ENCODE measurements at places on chromosomes 6 and 20. TPM values are rescaled to one million over a fixed set of nuclear protein-coding genes. Genes with fewer than 3 reads are reported as not detected.

LHFPL5 gene
- total RNA-seq = 1.1 TPM

DNA sequence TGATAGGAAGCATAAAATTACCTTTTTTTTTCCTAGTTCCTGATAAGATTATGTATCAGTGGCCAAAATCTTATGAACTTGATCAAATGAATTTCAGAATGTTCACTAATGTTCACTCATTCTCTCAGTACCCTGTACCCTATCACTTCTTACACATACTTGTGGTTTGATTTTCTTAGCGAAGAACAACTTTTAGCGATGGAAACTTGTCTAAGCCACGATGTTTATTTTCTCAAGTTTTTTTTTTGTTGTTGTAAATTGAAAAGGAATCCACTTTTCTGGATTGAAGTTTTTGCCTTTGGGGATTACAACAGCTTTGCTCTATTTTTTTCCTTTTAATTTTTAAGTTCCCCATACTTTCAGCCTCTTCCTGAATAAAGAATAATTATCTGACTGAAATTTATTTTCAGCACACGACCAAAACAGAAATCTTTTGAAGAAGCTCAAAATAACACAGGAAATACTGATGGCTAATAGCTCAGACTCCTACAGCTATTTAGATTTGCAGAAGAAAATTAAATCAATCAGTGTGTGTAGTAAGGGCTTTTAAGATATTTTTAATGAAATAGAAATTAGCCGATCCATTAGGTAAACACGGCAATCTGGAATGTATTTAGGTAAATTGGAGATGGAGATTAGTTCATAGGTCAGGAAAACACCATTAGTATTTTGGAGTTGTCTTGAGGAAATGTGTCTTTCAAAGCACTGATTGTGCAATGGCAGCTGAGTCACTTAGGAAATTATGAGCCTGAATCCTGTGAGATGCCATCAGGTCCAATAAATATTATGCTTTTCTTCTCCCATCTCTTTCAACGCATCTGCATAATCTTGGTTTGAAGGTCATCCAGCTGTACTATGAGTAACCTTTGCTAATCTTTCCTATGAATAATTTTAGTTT lies 217.5 kb downstream of the GJA1 start:
- no peak for DNase-seq

VSX1 gene
- not detected for total RNA-seq

- DNase-seq = no peak
Observed at GRCh38 chr6:169172456-169172855, 81.2 kb downstream of the THBS2 start.

GRCh38 chr20:48006036-48006833 lies 221.0 kb upstream of the SULF2 start:
- DNase-seq = no peak

SNAP91 gene
- total RNA-seq = 106 TPM

CGA gene
- not detected for total RNA-seq

VNN1 gene
- not detected for total RNA-seq

DNA sequence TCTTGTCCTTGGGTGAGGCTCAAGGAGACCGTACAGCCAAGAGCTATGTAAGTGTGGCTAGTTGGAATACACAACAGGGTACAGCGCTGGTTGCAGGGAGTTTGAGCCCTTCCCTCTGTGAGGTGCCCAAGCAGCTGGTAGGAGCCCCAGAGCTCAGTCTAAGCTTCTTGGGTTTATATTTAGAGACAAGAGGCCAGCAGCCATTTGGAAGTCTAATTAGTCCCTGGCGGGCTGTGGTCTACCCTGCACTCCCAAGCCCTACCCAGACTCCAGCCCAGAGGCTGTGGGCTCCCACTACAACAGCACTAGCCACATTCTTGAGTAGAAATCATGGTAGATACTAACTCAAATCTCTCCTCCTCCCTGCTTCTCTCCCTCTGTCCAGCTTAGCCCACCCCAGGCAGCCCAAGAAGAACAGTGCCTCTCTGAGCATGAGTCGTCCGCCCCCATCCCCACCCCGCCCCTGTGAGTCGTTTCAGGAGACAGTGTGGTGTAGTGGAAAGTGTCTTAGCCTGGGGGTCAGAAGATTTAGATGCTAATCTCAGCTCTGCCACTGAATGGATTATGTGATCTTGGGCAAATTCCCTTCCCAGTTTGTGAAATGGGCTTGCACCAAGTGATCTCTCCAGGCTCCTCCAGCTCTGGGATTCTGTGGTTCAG lies 37.8 kb downstream of the EIF2S2 start:
- no peak for DNase-seq

- DNase-seq = peak; percentile 54
Observed at GRCh38 chr20:31674895-31675827, 37.4 kb downstream of the COX4I2 start.

GRCh38 chr20:54276577-54277169 lies 68.8 kb downstream of the PFDN4 start:
- DNase-seq = no peak

DNA sequence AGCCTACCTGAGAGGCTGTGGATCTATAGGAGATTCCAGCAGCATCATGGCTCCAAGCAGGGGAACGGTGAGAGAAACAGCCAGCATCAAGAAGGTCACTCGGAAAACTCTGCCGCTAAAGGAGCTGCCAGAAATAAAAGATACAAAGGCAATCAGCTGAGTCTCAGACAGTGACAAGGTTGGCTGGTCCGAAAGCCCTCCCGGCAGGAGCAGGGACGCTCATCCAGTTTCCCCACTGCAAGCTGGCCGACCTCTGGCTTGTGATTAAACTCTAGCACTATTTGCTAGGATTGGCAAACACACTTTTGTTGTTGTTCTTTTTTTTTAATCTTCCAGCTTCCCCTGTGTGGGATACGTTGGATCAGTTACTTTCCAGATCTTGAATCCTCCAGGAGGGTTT lies 8.7 kb downstream of the APMAP start:
- no peak for DNase-seq

RPS6KA2 gene
- 18.4 TPM for total RNA-seq

CCN6 gene
- total RNA-seq = not detected

GRCh38 chr20:60030471-60030870 lies 72.2 kb downstream of the CDH26 start:
- no peak for DNase-seq

Measured in occipital lobe (tissue), 3 donors.